ENCODE measurements at places on chromosomes 2 and 18. TPM values are rescaled to one million over a fixed set of nuclear protein-coding genes. Genes with fewer than 3 reads are reported as not detected.

GKN1 gene
- total RNA-seq, result 1.9 TPM

DNA sequence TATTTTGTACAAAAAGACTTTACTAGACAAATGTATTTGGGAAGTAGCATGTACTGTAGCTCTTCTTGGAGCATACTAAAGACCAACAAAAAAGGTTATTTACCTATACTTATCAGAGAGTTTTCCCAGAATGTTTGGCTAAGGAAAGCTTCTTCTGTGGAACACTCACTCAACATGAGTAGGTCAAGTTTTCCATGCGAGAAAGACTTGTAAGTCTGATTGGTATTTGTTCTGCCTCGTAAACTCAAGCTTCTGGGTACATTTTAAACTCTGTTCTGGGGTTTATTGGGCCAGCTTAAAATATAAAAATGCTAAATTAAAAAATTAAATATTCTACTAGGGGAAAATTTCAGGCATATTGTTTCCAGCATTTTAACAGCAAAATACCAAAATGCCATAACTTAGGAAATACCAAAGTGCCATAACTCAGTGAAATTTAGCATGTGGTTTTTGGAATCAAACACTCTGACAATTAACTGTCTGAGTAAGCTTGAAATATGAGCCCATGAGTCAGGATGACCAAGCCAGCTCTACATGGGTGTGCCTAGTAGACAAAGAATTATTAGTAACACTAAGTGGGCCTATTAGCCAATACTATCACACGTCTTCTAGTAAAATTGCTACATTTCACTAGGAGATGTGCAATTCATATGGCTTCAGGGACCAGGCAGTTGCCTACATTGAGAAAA, 47.3 kb upstream of the SERPINE2 start:
- H3K4me3 ChIP-seq, result no peak overlapping the region
- H3K27ac ChIP-seq, result no peak overlapping the region
- H3K27me3 ChIP-seq, result no peaks in the 10 kb centered on the region
- H3K4me1 ChIP-seq, result no peaks in the 10 kb centered on the region
- no peak for DNase-seq

- no peak overlapping the region for H3K4me3 ChIP-seq
- no peaks in the 10 kb centered on the region for H3K27me3 ChIP-seq
- no peaks in the 10 kb centered on the region for H3K36me3 ChIP-seq
- DNase-seq, result no peak
- no peak overlapping the region for H3K27ac ChIP-seq
Measured at GRCh38 chr18:70494524-70494923, 205.7 kb downstream of the SOCS6 start.

DNA sequence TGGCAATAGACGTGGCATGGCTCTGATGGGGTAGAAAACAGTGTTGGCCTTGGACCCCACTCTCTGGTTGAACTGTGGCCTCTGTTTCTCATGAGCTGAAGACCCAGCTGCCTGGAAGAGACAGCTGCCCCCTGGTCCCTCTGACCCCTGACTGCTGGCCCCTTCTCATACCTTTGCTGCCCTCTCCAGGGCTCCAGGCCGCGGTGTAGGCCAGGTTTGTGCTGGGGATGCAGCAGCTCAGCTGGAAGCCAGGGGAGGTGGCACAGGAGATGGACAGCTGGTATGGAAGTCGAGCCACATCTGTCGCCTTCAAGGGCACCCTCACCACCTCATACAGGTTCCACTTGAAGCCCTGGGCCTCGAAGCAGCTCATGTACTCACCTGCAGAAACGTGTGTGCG, 31.7 kb upstream of the SELENOI start:
- H3K4me1 ChIP-seq, result no peaks in the 10 kb centered on the region
- H3K36me3 ChIP-seq, result no peaks in the 10 kb centered on the region
- H3K27ac ChIP-seq, result no peak overlapping the region
- H3K27me3 ChIP-seq, result no peaks in the 10 kb centered on the region
- no peak for DNase-seq
- H3K4me3 ChIP-seq, result no peak overlapping the region

DNA sequence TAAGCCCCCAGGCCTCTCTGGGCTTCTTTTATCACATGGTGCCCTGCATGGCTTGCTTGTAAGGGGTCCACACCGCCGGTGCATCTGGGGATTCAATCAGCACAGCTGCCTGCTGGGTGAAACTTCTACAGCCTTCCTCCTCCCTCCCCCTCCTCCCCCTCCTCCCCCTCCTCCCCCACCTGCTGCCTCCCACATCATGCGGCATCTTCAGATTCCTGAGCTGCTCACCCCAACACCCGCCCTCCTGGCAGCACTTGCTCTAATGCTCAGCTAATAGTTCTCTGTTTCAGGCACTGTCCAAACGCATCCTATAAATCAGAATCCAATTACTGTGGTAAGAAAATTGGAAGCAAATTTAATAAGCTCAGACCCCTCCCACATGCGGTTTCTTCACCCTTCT, 150.7 kb downstream of the GALNT14 start:
- DNase-seq, result no peak
- H3K4me3 ChIP-seq, result no peak overlapping the region
- H3K36me3 ChIP-seq, result no peaks in the 10 kb centered on the region
- no peak overlapping the region for H3K27ac ChIP-seq
- no peaks in the 10 kb centered on the region for H3K27me3 ChIP-seq

GRCh38 chr2:203870481-203870880, 2.9 kb downstream of the CTLA4 start:
- H3K27ac ChIP-seq, result no peak overlapping the region
- H3K36me3 ChIP-seq, result no peaks in the 10 kb centered on the region
- H3K4me1 ChIP-seq, result no peaks in the 10 kb centered on the region

Data from ascending aorta (tissue), 2 donors.